Breast epithelium (tissue), 4 donors: ENCODE measurements at places on chromosomes 6 and 20.

- DNase-seq = no peak
Observed at GRCh38 chr6:65416621-65417020, 290.4 kb downstream of the EYS start.

DNA sequence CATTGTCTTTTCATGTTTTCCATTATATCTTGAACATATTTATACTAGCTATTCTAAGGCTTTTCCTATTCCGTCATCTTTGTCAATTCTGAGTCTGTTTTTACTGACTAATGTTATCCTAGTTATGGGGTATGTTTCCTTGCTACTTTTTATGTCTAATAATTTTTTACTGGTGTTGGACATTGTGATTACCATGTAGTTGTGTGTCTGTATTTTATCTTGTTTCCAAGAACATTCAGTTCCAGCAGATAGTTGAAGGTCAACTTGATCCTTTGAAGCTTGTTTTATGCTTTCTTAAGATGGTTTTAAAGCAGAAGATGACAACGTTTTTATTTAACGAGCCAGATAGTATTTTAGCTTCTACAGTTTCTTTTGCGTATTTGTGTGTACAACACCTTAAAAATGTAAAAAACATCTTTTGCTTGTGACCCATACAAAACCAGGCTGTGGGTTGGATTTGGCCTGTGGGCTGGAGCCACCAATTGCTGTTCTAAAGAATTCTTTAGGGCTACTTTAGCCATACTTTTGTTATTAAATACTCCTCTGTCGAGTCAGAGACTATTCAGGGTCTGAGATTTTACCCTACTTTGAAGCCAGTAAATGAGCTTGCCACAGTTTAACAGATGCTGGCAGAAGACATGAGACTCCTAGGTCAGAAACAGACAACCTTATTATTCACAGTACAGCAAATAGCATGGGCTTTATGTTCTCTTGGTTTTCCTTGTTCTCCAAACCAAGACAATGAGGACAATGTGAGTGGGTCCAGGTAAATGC lies 38.7 kb upstream of the REV3L start:
- DNase-seq = no peak

DNA sequence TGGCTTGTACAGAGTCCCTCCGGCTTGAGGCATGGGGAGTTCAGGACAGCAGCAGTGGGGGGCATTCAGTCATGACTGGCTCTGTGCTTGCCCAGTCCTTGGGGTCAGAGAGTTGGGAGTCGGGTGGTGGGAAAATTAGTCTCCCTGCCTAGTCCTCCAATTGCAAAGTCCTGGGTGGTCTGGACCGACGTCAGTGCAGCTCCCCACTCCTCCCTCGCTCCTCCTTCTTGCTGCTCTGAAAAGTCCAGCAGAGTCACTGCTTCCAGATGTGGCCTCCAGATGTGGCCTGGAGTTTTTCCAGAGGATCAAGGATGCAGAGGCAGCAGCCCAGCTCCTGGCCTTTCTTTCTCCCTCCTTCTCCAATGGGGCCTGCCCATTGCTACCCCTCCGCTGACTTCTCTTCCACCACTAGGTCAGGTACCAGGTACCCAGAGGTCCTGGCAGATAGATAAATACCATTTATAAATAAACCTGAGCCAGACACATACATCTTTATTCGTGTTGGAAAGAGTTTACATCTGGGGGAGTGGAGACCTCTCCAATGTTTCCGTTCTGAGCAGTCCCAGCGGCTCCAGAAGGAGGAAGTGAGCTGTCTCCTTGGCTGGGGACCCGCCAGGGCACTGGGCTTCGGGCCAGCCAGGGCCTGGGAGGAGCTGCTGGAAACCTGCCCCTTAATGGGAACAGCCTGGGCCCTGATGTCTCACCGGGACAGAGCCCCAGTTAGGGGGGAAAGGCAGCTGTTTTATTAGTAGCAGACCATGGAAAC lies 49.0 kb upstream of the RNF24 start:
- peak; percentile 83 for DNase-seq

- no peak for DNase-seq
Observed at GRCh38 chr6:155121699-155122098, 126.6 kb downstream of the TIAM2 start.

- DNase-seq = no peak
Observed at GRCh38 chr6:111353912-111354462, 129.0 kb downstream of the REV3L start.

DNA sequence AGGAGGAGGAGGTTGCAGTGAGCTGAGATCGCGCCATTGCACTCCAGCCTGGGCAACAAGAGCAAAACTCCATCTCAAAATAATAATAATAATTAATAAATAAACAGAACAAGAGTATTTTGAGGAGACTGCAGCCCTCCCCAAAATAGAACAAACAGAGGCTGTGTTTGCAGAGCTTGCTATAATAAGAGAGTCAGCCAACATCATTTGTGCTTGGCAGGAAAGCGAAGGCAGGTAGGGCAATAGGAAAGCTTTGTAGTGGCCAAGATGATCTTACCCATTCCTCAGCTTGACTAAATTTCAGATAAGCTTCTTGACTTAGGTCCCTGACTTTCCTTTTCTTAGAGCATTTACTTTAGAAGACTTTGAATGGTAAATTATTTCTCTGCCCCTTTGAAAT lies 6.7 kb downstream of the C6orf141 start:
- no peak for DNase-seq

DNA sequence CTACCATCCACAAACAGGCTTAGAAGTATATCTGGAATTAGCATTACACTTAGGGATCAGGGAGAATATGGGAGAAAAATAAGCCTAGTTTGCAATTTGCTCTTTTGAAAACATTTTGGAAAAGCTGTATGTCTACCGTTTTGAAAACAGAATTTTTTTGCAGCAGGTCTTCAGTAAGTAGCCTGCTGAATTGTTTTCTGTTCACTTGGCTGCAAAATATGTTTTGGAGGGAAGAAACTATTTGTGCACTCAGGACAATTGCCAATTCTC lies 39.6 kb downstream of the ILRUN start:
- DNase-seq = no peak

DNA sequence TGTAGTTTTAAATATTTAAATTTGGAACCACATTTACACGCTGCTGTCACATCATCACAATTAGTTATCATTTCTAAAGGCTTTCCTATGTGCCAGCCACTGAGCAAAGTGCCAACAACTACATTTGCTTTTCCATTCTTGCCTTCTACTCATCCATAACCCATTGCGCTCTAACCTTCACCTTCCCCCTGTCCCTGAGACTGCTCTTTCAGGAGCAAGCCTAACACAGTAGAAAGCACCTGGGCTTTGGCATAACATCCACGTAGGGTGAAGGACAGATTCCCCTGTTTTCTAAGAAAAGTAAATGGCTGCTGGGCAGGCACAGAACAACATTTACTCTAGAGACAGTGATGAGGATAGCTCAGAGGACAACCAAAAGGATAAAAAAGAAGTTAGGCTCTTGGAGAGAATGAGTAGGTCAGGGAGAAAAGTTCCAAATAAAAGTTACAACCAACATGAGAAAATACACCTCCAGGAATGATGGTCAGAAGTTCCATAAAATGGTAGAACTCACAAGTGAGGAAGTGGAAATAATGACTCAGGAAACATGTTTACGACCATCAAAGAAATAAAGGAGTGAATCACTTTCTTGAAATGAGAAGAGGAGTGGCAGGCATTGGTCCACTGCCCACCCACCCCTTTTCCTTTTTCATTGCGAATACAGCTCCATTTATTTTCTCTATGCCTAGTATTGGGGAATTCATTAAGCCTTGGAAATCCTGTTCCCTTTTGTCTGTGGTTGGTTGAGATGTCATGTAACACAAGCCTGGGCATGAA lies 77.2 kb downstream of the PFDN4 start:
- no peak for DNase-seq

GRCh38 chr6:56314683-56315523 lies 67.5 kb upstream of the COL21A1 start:
- no peak for DNase-seq
